ENCODE measurements at places on chromosomes 4 and X. TPM values are rescaled to one million over a fixed set of nuclear protein-coding genes. Genes with fewer than 3 reads are reported as not detected.

GRCh38 chr4:10061650-10062415 lies 40.5 kb upstream of the SLC2A9 start:
- no peaks in the 10 kb centered on the region for H3K27me3 ChIP-seq
- no peak overlapping the region for H3K27ac ChIP-seq
- no peak overlapping the region for H3K4me3 ChIP-seq
- peaks cover 19% of the 10 kb centered on the region for H3K36me3 ChIP-seq

DNA sequence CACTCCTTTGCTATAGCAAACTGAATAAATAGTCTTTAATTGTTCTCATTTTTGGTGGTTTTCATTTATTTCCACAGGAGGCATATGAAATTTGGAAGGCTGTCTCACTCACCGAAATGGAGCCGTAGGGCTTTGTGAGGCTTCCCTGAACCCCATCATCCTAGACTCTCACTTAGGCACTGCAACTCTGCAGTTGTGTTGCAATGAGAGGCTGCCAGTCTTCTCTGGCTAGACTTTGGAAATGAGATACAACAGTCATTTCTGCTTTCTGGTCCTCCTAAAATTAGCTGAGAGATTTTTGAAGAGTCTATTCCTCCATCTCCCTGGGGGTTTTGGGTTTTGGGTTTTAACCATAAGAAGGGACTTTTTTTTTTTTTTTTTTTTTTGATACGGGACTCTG lies 146.5 kb downstream of the SH3BGRL start:
- no peaks in the 10 kb centered on the region for H3K4me1 ChIP-seq
- no peak overlapping the region for H3K27ac ChIP-seq
- DNase-seq, result no peak
- no peaks in the 10 kb centered on the region for H3K27me3 ChIP-seq

RASL11B gene
- 7.6 TPM for total RNA-seq

SLC26A1 gene
- 0.15 TPM for total RNA-seq

GRCh38 chr4:155629183-155629825 lies 37.3 kb upstream of the GUCY1A1 start:
- DNase-seq, result no peak
- H3K36me3 ChIP-seq, result no peaks in the 10 kb centered on the region
- no peaks in the 10 kb centered on the region for H3K4me1 ChIP-seq
- no peak overlapping the region for H3K27ac ChIP-seq
- no peak overlapping the region for H3K4me3 ChIP-seq

FOXO4 gene
- total RNA-seq, result 14.4 TPM

- H3K4me1 ChIP-seq, result peaks cover 3% of the 10 kb centered on the region
- H3K27ac ChIP-seq, result no peak overlapping the region
- peaks cover 41% of the 10 kb centered on the region for H3K36me3 ChIP-seq
These were observed 3.0 kb downstream of the CISD2 start for GRCh38 chr4:102871772-102872171.

DNA sequence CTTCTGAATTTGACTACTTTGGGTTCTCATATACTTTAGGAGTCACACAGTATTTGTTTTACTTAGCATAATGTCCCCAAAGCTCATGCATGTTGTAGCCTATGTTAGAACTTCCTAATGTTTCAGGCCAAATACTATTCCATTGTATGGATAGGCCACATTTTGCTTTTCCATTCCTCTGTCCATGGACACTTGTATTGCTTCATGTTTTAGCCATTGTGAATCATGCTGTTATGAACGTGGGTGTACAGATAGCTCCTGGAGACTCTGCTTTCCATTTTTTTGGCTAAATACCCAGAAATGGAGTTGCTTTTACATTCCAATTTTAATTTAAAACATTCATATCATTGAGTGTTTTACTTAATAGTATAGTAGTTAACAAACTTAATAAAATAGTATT lies 54.5 kb downstream of the HTT start:
- H3K36me3 ChIP-seq, result peaks cover 93% of the 10 kb centered on the region
- no peak overlapping the region for H3K27ac ChIP-seq
- no peak for DNase-seq
- H3K4me1 ChIP-seq, result no peaks in the 10 kb centered on the region
- H3K4me3 ChIP-seq, result no peak overlapping the region
- no peaks in the 10 kb centered on the region for H3K27me3 ChIP-seq

GRCh38 chr4:11471618-11472017 lies 42.9 kb upstream of the HS3ST1 start:
- H3K4me3 ChIP-seq, result no peak overlapping the region
- H3K27me3 ChIP-seq, result no peaks in the 10 kb centered on the region
- no peaks in the 10 kb centered on the region for H3K36me3 ChIP-seq
- no peak overlapping the region for H3K27ac ChIP-seq

GRCh38 chrX:24465532-24465865 lies 413 bp downstream of the PDK3 start:
- no peak overlapping the region for H3K27ac ChIP-seq
- DNase-seq, result no peak
- H3K27me3 ChIP-seq, result no peaks in the 10 kb centered on the region

GRCh38 chr4:105527081-105527480 lies 25.3 kb upstream of the ARHGEF38 start:
- H3K27me3 ChIP-seq, result peaks cover 4% of the 10 kb centered on the region
- no peak overlapping the region for H3K4me3 ChIP-seq
- no peaks in the 10 kb centered on the region for H3K36me3 ChIP-seq
- H3K27ac ChIP-seq, result no peak overlapping the region

RXFP1 gene
- not detected for total RNA-seq

GRCh38 chrX:68754406-68754805 lies 74.4 kb upstream of the EFNB1 start:
- H3K36me3 ChIP-seq, result no peaks in the 10 kb centered on the region
- H3K27me3 ChIP-seq, result no peaks in the 10 kb centered on the region
- no peak overlapping the region for H3K4me3 ChIP-seq
- no peak overlapping the region for H3K27ac ChIP-seq

SSX4 gene
- total RNA-seq, result 1.6 TPM

MAGEA2 gene
- total RNA-seq, result 0.63 TPM

GYPE gene
- 1.4 TPM for total RNA-seq
